ENCODE measurements at places on chromosomes 3 and 15.

DNA sequence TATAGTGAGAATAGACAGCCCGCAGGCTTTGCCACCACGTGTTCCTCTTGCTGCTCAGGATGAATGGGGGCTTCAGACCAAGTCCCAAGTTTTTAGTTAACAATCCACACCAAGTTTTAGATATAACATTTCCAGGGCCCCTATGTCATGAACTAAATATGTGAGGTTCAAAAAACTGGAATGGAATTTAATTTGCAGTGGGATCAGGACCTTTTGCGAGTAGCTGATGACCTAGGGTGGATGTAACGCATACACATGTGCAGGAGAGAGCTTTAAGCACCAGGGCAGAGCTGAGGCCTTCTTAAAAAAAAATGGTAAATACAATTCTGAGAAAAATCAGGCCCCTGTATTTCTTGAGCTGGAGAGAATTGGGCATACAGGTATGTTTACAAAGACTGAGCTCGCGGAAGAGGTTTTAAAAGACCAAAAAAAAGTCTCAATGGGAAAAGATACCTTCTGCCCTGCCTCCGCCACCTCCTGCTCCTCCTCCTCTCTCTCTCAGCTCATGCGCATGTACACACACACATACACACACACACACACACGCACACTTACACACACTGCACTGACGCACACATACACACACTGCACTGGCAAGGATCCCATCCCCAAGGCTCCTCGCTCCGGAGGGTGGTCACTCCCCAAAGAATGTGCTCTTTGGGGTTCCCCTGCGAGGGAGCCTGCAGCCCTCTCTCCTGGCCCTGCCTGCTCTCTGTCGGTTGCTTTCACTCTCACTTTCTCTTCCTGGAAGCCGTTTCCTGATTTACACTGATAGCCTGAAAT lies 48.2 kb upstream of the IGF1R start:
- no peak for DNase-seq

DNA sequence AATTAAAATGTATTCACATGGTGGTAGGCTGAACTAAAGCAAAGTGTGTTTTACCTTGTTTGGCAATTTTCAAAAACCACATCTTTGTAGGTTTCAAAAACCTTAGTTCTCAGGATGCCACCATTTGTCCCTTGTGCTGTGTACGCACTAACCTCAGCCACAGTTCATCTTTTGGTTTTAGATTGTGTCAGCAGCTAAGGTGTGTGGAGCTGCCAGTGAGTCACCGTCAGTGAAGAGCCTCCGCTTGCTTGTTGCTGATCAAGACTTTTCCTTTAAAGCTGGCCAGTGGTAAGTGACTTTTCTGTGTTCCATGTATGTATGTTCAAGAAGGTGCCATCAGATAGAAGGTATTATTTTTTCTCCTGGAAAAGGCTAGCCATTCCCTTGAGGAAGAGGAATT lies 21.1 kb downstream of the OXNAD1 start:
- no peak for DNase-seq

DNA sequence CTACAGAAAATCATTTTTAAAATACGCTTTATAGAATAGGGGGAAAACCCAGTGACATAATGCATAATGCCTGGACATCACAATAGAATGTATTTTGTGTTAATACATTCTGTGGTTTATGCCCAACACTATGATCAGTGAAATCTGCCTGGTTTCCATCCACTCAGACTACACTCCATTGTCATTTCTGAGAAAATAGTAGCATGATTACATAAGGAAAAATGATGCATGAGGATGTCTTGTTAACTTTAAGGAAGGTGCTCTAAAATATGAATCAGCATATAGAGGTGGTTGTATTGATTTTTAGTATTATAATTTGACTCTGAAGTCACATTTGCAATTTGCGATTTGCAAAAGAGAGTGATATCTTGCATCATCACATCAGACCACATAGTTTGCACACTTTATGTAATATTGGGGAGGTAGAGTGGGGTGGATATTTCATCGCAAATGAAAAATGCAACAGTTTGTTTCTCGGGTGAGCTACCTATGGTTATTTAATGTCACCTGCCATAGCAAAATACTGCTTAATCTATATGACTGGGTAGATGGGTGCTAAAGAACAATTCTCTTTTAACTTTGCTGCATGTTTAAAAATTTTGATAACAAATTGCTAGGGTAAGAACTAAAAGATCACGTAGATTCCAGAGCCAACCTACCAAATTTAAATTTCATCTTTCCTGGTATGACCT lies 403.9 kb downstream of the IL5RA start:
- no peak for DNase-seq

DNA sequence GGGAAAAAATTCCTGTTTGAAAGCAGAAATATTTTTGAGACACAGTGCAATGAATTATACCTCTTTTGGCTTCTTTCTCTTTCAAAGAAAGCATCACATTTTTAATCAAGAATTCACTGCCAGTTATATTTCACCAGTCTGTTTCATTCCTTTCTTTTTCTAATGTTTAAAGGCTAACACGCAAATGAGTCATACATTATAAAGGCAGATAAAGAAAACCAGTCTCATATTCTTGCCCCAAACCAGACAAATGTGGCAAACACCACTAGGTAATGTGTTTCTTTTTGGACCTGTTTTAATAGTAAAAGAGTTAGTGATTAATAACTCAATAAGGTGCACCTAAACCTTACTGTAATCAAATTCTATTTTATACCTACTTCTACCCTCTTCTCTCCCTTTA lies 83.8 kb downstream of the PLOD2 start:
- DNase-seq: no peak

GRCh38 chr15:49135342-49135857 lies 20.0 kb downstream of the COPS2 start:
- no peak for DNase-seq

- DNase-seq: no peak
These were observed 1.2 kb downstream of the LPCAT4 start for GRCh38 chr15:34365836-34366235.
